Esophagus squamous epithelium (tissue), 5 donors: ENCODE measurements at places on chromosomes 2 and 18.

- H3K27me3 ChIP-seq, result no peaks in the 10 kb centered on the region
- peaks cover 25% of the 10 kb centered on the region for H3K36me3 ChIP-seq
- no peaks in the 10 kb centered on the region for H3K4me1 ChIP-seq
- no peak for DNase-seq
- H3K27ac ChIP-seq, result no peak overlapping the region
- no peak overlapping the region for H3K4me3 ChIP-seq
These were observed 34.7 kb downstream of the FAM228A start for GRCh38 chr2:24209389-24210105.

- H3K4me1 ChIP-seq, result peaks cover 26% of the 10 kb centered on the region
- H3K36me3 ChIP-seq, result no peaks in the 10 kb centered on the region
- no peak overlapping the region for H3K4me3 ChIP-seq
- H3K27ac ChIP-seq, result no peak overlapping the region
- no peaks in the 10 kb centered on the region for H3K27me3 ChIP-seq
These were observed 110.0 kb upstream of the STON1 start for GRCh38 chr2:48419884-48420511.

DNA sequence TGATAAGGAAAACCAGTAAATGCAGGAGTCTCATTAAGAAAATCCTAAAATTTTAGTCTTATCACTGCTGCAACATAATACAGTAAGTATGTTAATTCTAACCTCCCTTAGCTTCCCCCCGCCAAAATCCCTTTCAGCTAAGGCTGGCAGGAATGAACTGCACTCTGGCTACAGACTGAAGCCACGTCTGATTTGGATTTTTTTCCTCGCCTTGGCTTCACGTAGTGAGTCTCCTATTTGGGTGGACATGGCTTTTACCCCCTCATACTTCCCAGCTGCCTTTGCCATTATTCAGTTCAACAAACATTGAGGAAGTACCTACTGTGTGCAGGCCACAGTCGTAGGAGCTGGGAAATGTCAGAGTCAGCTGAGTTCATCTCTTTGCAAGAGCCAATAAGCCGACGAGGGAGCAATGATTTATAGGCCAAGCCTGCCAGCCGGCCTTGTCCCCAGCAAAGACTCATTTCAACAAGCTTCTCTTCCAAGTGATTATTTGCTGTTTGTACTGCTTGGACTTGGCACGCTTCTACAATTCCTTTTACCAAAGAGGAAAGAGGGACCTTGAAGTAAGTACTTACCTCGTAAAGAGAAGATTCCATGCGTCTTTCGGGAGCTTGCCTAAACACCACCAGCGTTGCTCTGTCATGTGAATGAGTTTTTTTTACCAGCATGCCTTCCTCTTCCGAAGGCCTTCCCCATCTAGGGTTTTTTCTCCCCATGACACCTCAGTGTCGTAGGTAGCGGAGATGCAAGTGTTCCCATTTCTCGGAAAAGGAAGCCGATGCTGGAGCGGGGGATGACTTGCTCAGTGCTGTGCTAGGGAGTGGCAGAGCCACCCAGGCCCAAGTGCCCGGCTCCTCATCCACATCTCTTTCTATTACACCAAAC, 138.6 kb downstream of the KLHL29 start:
- no peaks in the 10 kb centered on the region for H3K4me1 ChIP-seq
- H3K4me3 ChIP-seq, result no peak overlapping the region

GRCh38 chr2:32249731-32250236, 14.9 kb downstream of the NLRC4 start:
- H3K4me3 ChIP-seq, result no peak overlapping the region
- H3K36me3 ChIP-seq, result no peaks in the 10 kb centered on the region
- DNase-seq, result no peak
- no peaks in the 10 kb centered on the region for H3K27me3 ChIP-seq
- H3K27ac ChIP-seq, result no peak overlapping the region

- no peaks in the 10 kb centered on the region for H3K27me3 ChIP-seq
- H3K4me3 ChIP-seq, result no peak overlapping the region
- no peaks in the 10 kb centered on the region for H3K4me1 ChIP-seq
These were observed 15.9 kb downstream of the TMX3 start for GRCh38 chr18:68699043-68699442.

DNA sequence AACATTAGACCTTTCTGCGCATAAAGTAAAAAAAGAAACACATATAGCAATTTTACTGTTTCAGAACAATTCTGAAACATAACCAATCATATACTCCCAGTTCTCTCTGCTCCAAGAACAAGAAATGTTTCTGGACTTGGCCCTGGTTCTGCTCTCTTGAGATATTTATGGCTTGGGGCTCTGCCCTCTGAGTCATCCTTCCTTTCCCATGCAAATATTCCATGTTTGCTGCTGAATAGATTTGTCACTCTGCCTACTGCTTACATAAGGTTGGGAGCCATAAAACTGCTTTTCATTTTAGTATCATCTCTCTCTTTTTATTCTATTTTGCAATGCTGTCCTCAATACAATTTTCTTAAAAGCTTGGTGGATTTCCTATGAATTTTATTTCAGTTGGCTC, 499.6 kb upstream of the ACVR2A start:
- no peak overlapping the region for H3K27ac ChIP-seq
- H3K4me1 ChIP-seq, result no peaks in the 10 kb centered on the region
- no peak for DNase-seq
- H3K36me3 ChIP-seq, result no peaks in the 10 kb centered on the region

DNA sequence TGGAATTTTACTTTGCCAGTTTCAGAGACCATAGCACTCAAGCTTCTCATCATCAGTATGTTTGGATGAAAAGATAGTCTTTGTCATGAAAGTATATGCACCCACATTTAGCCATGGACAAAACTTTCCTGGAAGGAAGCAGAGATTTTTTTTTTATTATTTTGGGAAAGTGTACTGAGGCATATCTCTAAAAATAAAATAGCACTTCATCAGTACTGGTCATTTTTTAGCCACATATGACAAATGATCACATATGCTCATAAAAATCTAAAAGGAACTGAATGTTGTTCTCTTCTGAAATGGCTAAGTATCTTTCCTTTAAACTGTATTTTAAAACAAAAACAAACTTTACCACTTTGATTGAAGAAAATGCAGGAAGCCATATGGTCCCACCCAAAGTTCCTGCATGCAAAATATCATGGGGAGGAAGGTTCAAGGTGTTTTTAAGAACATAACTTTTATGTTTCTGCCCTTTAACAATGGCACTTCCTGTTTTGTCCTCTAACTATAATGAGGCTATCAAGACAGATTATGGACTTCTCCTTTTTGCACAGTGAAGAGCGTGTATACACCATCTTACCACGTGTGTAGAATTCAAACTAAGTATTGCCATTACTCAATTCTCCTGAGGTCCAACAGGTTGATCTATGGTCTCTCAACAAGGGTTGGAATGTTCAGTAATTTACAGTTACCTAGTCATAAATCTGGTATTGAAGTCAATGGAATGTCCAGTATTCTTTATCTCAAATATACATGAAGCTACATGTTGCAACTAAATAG, 77.1 kb upstream of the SLC39A10 start:
- H3K27me3 ChIP-seq, result no peaks in the 10 kb centered on the region
- H3K4me3 ChIP-seq, result no peak overlapping the region
- H3K36me3 ChIP-seq, result no peaks in the 10 kb centered on the region
- H3K27ac ChIP-seq, result no peak overlapping the region
- DNase-seq, result no peak

DNA sequence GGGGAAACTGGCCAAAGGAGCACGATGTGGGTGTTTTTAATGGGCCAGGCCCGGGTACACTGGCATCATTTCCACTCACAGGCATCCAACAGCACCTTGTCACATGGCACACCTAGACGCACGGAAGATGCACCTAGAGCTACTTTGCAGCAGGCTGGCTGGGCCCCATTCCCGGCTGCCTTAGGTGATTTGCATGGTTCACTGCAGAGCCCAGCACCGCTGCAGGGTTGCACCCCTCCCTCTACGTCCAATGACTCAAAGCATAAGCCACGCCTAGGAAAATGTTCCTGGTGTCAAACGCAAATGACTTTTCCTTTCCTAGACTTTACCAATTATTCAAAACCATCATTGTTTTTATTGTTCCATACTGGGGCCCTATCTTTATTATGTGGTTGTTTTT, 222.9 kb downstream of the EIPR1 start:
- DNase-seq, result no peak
- H3K27me3 ChIP-seq, result no peaks in the 10 kb centered on the region
- no peaks in the 10 kb centered on the region for H3K36me3 ChIP-seq
- no peak overlapping the region for H3K27ac ChIP-seq
- H3K4me1 ChIP-seq, result no peaks in the 10 kb centered on the region

DNA sequence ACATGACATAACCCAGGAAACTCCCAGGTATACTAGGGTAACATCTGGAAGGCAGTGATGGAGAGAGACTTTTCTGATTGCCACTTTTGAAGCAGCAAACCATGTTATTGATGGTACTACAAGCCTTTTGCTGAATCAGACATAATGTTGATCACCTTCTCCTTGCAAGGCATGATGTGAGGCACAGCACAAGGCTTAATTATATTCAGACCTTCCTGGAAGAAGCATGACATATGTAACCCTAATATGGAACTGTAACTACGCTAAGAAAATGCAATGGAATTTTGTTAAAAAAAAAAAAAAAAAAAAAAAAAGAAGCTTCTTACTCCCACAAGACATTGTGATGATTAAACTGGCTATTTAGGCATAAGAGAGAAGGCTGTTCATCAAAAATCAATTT, 145.4 kb downstream of the ALK start:
- DNase-seq, result no peak
- no peak overlapping the region for H3K4me3 ChIP-seq
- H3K27me3 ChIP-seq, result no peaks in the 10 kb centered on the region
- H3K27ac ChIP-seq, result no peak overlapping the region
- no peaks in the 10 kb centered on the region for H3K4me1 ChIP-seq

DNA sequence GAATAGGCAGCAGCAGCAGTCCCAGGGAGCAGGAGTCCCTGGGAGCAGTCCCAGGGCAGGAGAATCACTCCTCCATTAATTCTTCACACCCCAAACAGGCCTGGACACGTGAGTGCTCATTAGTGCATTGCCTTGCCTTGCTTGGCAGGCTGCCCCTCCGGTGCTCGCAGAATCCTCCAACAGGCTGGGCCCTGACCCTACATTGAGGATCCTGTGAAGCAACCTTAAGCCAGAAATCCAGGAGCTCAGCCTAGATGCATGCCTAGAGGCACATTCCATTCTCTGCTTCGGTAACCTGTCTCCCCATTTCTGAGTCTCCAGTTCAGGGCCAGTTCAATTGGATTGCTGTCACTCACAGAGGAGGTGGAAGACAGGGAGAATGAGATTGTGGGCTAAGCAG, 97.4 kb upstream of the LRATD1 start:
- H3K36me3 ChIP-seq, result no peaks in the 10 kb centered on the region
- no peak overlapping the region for H3K4me3 ChIP-seq
- H3K27me3 ChIP-seq, result no peaks in the 10 kb centered on the region
- H3K4me1 ChIP-seq, result peaks cover 4% of the 10 kb centered on the region

GRCh38 chr2:224555823-224556366, 29.3 kb downstream of the CUL3 start:
- H3K27ac ChIP-seq, result no peak overlapping the region
- H3K27me3 ChIP-seq, result no peaks in the 10 kb centered on the region
- H3K4me3 ChIP-seq, result no peak overlapping the region
- no peak for DNase-seq
- H3K4me1 ChIP-seq, result no peaks in the 10 kb centered on the region
- H3K36me3 ChIP-seq, result no peaks in the 10 kb centered on the region

GRCh38 chr2:212692466-212692865, 153.9 kb upstream of the ERBB4 start:
- H3K36me3 ChIP-seq, result no peaks in the 10 kb centered on the region
- H3K27me3 ChIP-seq, result no peaks in the 10 kb centered on the region
- H3K4me1 ChIP-seq, result no peaks in the 10 kb centered on the region
- H3K4me3 ChIP-seq, result no peak overlapping the region

DNA sequence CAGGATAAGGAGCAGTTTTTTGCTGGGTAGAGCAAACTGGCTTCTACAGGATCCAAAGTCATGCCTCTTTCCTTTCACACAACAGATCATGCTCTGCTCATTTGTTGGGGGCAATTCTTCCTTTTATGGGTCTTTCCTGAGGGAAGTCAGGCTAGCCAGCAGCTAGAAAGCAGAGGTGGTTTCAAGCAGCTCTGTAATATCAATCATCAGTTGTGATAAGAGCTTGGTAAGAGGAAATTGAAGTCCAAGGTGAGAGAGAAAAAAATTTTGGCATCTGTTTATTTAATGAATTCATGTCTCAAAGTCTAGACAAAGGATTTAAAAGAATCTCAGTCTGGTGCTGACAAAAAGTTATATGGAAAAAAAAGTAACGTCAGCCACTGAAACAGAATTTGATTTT, 6.2 kb downstream of the TMEM87B start:
- peaks cover 33% of the 10 kb centered on the region for H3K4me1 ChIP-seq
- DNase-seq, result no peak

- H3K27me3 ChIP-seq, result no peaks in the 10 kb centered on the region
- no peak overlapping the region for H3K4me3 ChIP-seq
- H3K27ac ChIP-seq, result no peak overlapping the region
These were observed 62.3 kb upstream of the BOD1L2 start for GRCh38 chr18:57084331-57085271.

GRCh38 chr2:135803278-135803677, 33.7 kb downstream of the LCT start:
- no peaks in the 10 kb centered on the region for H3K27me3 ChIP-seq
- no peak overlapping the region for H3K4me3 ChIP-seq
- no peaks in the 10 kb centered on the region for H3K36me3 ChIP-seq
- no peak for DNase-seq
- no peak overlapping the region for H3K27ac ChIP-seq
- no peaks in the 10 kb centered on the region for H3K4me1 ChIP-seq

DNA sequence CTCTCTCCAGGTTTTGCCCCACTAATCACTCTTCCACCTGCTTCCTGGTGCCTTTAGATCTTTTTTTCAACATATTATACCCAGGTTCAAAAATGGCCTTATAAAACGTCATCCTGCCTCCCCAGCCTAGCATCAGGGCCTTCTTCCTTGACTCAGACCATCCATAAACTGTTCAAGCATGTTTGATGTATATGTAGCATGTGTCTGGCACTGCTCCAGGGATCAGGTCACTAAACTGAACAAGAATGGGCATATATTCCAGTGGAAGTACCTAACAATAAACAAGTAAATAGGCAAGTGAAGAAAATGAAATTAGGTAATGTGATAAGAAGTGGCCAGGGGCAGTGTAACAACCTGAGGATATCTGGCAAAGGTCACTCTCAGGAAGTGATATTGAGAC, 141.2 kb downstream of the TRIB2 start:
- H3K4me3 ChIP-seq, result no peak overlapping the region
- H3K27ac ChIP-seq, result no peak overlapping the region
- no peaks in the 10 kb centered on the region for H3K36me3 ChIP-seq
- peaks cover 8% of the 10 kb centered on the region for H3K4me1 ChIP-seq

- H3K4me3 ChIP-seq, result no peak overlapping the region
- H3K27me3 ChIP-seq, result no peaks in the 10 kb centered on the region
- no peaks in the 10 kb centered on the region for H3K36me3 ChIP-seq
These were observed 346.6 kb downstream of the FSIP2 start for GRCh38 chr2:186085226-186085625.
